ENCODE measurements at places on chromosomes 12 and 14.
A peak's percentile ranks its signal among the peaks of the same experiment; 100 is the strongest.

- no peak overlapping the region for H3K27ac ChIP-seq
- no peaks in the 10 kb centered on the region for H3K4me1 ChIP-seq
- no peak overlapping the region for H3K4me3 ChIP-seq
Measured at GRCh38 chr14:63186453-63186852, 17.8 kb upstream of the RHOJ start.

GRCh38 chr12:122422730-122423257 is 325 bp upstream of the CLIP1 start:
- peak overlapping the region; percentile 46 for H3K4me3 ChIP-seq
- H3K27ac ChIP-seq = peak overlapping the region; percentile 92
- H3K4me1 ChIP-seq = peaks cover 47% of the 10 kb centered on the region
- H3K36me3 ChIP-seq = no peaks in the 10 kb centered on the region

- H3K4me1 ChIP-seq = no peaks in the 10 kb centered on the region
- H3K36me3 ChIP-seq = no peaks in the 10 kb centered on the region
- H3K27me3 ChIP-seq = no peaks in the 10 kb centered on the region
- H3K27ac ChIP-seq = no peak overlapping the region
- no peak for DNase-seq
- no peak overlapping the region for H3K4me3 ChIP-seq
Measured at GRCh38 chr12:68580911-68581310, 29.8 kb upstream of the RAP1B start.

GRCh38 chr12:67966560-67966959 is 22.7 kb upstream of the IFNG-AS1 start:
- no peaks in the 10 kb centered on the region for H3K4me1 ChIP-seq
- no peak for DNase-seq
- H3K4me3 ChIP-seq = no peak overlapping the region
- no peak overlapping the region for H3K27ac ChIP-seq
- H3K36me3 ChIP-seq = no peaks in the 10 kb centered on the region

DNA sequence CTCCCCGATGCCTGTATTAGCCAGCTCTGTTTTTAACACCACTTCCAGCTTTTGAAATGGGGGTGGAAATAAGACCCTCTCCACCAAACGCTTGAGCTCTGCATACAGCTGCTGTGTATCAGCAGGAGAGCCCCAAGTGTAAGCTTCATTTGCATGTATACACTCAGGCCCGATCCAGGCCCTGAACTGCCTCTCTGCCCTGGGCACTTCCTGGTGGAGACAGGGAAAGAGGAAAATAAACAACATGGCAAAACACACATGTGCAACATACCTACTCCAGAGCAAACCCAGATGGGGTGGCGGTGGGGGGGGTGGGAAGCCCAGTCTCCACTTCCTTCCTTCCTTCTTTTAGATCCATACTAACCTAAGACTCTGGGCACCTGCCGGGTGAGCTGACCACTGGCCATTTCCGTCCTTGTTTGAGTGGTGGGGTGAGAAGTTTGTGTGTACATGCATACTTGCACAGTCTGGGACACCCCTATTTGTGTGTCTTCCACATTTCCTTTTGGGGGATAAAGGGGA is 55.3 kb downstream of the RBM19 start:
- H3K27ac ChIP-seq = no peak overlapping the region
- no peak overlapping the region for H3K4me3 ChIP-seq
- peaks cover 72% of the 10 kb centered on the region for H3K36me3 ChIP-seq
- no peak for DNase-seq

- H3K27me3 ChIP-seq = no peaks in the 10 kb centered on the region
- peaks cover 36% of the 10 kb centered on the region for H3K36me3 ChIP-seq
- H3K4me3 ChIP-seq = peak overlapping the region; percentile 87
- no peak for DNase-seq
Measured at GRCh38 chr12:12718853-12719252, 1.7 kb downstream of the CDKN1B start.

- H3K4me3 ChIP-seq = no peak overlapping the region
- no peaks in the 10 kb centered on the region for H3K27me3 ChIP-seq
- DNase-seq = no peak
- no peaks in the 10 kb centered on the region for H3K36me3 ChIP-seq
- no peak overlapping the region for H3K27ac ChIP-seq
- no peaks in the 10 kb centered on the region for H3K4me1 ChIP-seq
Measured at GRCh38 chr14:69002069-69002468, 23.0 kb upstream of the ACTN1 start.

DNA sequence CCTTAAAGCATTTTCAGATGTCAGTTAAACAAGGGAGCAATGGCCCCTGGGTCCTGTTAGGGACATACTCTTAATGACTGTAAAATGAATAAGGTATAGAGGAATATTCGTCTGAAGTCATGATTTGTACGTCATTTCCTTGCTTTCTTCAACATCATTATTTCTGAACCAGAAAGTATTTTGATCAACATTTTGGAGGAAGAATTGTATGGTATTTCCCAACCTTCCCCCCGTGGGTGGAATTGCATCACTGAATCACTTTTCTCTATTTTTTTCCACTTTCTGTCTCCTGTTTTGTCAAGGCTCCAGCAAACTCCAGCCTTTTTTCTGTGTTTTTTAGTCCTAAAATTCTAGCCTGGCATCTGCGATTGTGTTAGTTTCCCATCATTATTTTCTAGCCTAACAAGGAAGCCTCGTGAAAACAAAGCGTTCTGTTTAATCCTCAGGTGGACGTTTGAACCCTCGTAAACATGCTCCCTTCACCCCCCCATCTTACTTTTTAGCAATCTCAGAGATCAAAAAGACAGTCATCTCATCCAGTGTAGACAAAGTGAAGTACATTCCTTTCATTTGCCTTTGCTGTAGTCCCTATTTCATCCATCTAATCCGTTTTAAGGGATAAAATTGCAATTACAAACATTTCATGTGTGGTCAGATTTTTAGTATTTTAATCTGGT is 62.3 kb downstream of the ETV6 start:
- no peaks in the 10 kb centered on the region for H3K27me3 ChIP-seq
- H3K4me3 ChIP-seq = no peak overlapping the region
- DNase-seq = no peak
- H3K27ac ChIP-seq = peak overlapping the region; percentile 9

GRCh38 chr14:76196980-76197695 is 45.4 kb downstream of the GPATCH2L start:
- H3K4me3 ChIP-seq = no peak overlapping the region
- H3K27me3 ChIP-seq = no peaks in the 10 kb centered on the region
- no peak for DNase-seq
- no peak overlapping the region for H3K27ac ChIP-seq

- peaks cover 10% of the 10 kb centered on the region for H3K4me1 ChIP-seq
- H3K27ac ChIP-seq = peak overlapping the region; percentile 17
- H3K27me3 ChIP-seq = no peaks in the 10 kb centered on the region
- no peak overlapping the region for H3K4me3 ChIP-seq
Measured at GRCh38 chr14:51167587-51168214, 72.3 kb upstream of the TMX1 start.

DNA sequence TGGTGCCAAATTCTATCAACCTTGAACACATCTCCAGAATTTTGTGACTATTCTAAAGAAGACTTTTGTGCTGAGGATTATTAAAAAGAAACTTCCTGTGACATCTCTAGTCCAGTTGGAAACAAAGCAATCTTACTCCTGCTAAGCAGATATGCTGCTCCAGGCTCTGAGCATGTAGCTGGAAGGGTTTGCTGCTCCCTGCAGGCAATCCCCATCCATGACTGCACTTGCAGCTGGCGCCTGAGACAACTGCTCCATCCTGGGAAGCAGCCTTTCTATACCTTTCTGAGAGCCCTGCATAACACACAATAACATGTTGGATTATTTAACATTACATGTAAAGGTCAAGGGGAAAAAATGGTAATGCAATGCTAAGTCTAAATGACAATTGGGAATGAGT is 105.1 kb downstream of the NDUFA12 start:
- no peaks in the 10 kb centered on the region for H3K36me3 ChIP-seq
- no peak overlapping the region for H3K27ac ChIP-seq

DNA sequence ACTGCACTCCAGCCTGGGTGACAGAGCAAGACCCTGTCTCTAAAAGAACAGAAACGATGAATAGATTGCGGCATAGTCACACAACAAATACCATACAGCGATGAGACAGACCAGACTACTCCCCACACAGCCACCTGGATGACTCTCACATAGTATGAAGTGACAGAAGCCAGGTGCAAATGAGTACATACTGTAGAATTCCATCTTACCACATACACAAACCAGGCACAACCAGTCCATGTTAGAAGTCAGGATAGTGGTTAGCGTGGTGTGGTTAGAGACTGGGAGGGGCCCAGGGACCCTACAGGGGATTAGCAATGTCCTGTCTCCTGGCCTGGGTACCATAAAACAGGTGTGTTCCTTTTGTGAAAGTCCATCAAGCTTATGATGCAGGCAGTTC is 53.8 kb downstream of the FAM222A start:
- DNase-seq = no peak
- H3K4me3 ChIP-seq = no peak overlapping the region
- no peaks in the 10 kb centered on the region for H3K4me1 ChIP-seq
- no peaks in the 10 kb centered on the region for H3K27me3 ChIP-seq
- no peaks in the 10 kb centered on the region for H3K36me3 ChIP-seq
- no peak overlapping the region for H3K27ac ChIP-seq

DNA sequence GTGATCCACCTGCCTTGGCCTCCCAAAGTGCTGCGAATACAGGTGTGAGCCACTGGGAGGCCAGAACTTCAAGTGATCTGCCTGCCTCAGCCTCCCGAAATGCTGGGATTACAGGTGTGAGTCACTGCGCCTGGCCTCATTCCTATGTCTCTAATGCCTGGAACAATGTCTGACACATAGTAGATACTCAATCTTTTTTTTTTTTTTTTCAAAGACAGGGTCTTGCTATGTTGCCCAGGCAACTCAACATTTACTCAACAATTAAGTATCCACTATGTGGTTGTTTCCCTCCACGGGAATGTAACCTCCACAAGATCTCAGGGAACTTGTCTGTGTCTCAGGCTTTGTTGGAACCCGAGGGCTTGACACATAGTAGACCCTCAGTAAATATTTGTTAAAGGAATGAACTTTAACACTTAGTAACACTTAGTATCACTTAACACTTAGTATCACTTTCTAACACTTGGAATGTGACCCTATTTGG is 3.0 kb upstream of the TMEM120B start:
- no peak for DNase-seq
- no peaks in the 10 kb centered on the region for H3K4me1 ChIP-seq
- H3K27ac ChIP-seq = no peak overlapping the region
- H3K27me3 ChIP-seq = no peaks in the 10 kb centered on the region
- H3K36me3 ChIP-seq = no peaks in the 10 kb centered on the region

DNA sequence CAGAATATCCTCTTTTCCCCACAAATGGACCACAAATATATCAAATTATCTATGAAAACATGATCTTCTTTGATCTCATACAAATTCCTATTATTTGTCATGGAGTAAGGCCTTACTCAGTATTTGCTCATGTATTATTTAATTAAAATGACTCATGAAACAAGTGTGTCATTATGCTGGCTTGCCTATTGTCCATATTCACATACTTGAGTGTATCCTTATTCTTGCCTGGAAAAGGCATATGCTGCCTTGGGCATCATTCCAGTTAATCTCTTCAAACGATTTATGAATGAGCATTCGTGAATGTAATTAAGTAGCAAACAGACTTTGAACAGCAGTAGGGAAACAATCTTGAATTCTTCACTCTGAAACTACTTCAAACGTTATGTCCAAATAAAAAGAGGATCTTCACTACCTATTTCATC is 22.6 kb upstream of the SNRPF start:
- H3K4me3 ChIP-seq = no peak overlapping the region
- H3K27me3 ChIP-seq = no peaks in the 10 kb centered on the region
- no peak for DNase-seq
- no peaks in the 10 kb centered on the region for H3K4me1 ChIP-seq
- H3K36me3 ChIP-seq = no peaks in the 10 kb centered on the region

- H3K4me3 ChIP-seq = no peak overlapping the region
- no peak for DNase-seq
- no peaks in the 10 kb centered on the region for H3K36me3 ChIP-seq
- no peaks in the 10 kb centered on the region for H3K27me3 ChIP-seq
Measured at GRCh38 chr12:129401572-129401971, 502.3 kb downstream of the TMEM132D start.

DNA sequence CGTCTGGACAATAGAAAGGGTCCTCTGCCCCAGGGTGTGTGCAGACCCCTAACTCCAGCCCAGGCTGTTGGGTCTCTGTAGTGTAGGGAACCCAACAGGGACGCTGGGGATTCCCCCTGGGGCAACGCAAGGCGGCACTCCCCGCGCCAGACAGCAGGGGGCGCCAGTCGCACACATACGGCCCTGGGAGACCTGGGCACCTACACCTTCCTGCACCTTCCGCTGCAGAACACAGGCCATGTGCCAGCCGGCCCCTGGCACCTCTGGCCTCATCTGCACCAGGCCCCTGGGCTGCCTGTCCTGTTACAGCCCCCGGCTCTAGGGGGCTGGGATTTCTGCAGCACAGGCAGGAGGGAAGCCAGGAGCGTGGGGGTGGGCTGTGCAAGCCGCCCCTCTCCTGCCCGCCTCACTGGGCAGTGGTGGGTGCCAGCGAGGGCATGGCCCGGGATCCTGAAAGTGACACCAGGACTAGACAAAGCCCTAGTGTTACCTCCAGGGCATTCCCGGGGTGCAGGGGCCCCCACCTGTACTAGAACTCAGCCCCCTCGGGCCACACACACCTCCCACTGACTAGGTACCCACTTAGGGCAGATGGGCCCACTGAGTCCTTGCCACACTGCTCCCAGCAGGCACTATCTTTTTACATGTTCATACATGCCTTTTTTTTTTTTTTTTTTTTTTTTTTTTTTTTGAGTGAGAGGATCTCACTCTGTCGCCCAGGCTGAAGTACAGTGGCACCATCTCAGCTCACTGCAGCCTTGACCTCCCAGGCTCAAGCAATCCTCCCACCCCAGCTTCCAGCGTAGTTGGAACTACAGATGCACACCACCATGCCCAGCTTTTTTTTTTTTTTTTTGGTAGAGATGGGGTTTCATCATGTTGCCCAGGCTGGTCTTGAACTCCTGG is 37.5 kb downstream of the CCNK start:
- peaks cover 21% of the 10 kb centered on the region for H3K36me3 ChIP-seq
- H3K4me1 ChIP-seq = no peaks in the 10 kb centered on the region
- no peaks in the 10 kb centered on the region for H3K27me3 ChIP-seq
- peak; percentile 87 for DNase-seq
- no peak overlapping the region for H3K4me3 ChIP-seq

GRCh38 chr12:129459886-129460285 is 443.9 kb downstream of the TMEM132D start:
- no peaks in the 10 kb centered on the region for H3K36me3 ChIP-seq
- H3K27ac ChIP-seq = no peak overlapping the region
- no peaks in the 10 kb centered on the region for H3K4me1 ChIP-seq
- no peak overlapping the region for H3K4me3 ChIP-seq
- no peaks in the 10 kb centered on the region for H3K27me3 ChIP-seq

GRCh38 chr14:49679271-49679670 is 8.7 kb downstream of the POLE2 start:
- no peaks in the 10 kb centered on the region for H3K4me1 ChIP-seq
- no peak for DNase-seq
- no peaks in the 10 kb centered on the region for H3K27me3 ChIP-seq
- H3K4me3 ChIP-seq = no peak overlapping the region
- no peaks in the 10 kb centered on the region for H3K36me3 ChIP-seq

DNA sequence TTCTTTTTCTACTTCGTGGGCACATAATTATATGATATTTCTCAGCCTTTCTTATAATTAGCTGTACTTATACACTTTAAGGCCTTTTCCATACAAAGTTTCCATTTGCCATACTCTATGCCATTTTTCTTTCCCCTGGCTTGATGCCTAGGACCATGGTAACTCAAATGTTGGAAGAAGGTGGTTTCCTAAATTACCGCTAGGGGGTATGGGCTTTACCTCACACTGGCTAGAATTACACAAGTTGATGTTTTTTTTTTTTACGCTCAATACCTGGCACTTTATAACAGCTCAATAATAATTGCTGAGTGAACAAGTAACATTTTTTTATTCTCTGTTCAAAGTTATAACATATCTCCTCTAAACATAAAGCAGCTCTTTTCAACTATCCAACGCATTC is 306.8 kb upstream of the LRFN5 start:
- DNase-seq = no peak
- no peak overlapping the region for H3K27ac ChIP-seq
- H3K36me3 ChIP-seq = no peaks in the 10 kb centered on the region
- no peaks in the 10 kb centered on the region for H3K27me3 ChIP-seq

Data from sigmoid colon (tissue), 7 donors.